ENCODE measurements at places on chromosomes 1 and 21. TPM values are rescaled to one million over a fixed set of nuclear protein-coding genes. Genes with fewer than 3 reads are reported as not detected.

JMJD4 gene
- 17.5 TPM for total RNA-seq

GRCh38 chr1:172547071-172547470 lies 14.1 kb downstream of the SUCO start:
- DNase-seq = peak; percentile 27
- no peak overlapping the region for H3K27ac ChIP-seq
- H3K36me3 ChIP-seq = no peaks in the 10 kb centered on the region
- no peaks in the 10 kb centered on the region for H3K4me1 ChIP-seq

DNA sequence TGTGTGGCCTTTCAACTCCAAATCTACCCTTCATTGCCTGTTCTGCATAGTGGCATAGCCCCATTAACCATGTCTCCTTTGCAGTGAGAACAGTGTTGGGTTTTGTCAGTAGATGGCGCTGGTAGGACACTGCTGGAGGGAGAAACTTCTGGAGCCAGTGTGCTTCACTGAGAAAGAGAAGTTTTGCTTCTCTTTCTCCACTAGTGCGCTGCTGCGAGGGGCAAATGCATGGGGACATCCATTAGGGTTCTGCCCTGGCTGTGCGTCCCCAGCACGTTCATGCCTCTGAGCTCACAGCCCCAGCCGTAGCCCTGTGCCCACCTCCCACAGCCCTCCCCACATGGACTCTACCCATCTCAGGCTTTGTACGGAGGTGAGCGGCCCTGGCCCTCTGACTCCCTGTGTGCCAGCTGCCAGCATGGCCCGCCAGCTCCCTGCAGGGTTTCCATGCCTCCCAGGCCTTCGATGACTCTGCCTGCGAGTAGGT lies 53.1 kb downstream of the RIMS3 start:
- peaks cover 2% of the 10 kb centered on the region for H3K4me1 ChIP-seq
- H3K27me3 ChIP-seq = peaks cover 3% of the 10 kb centered on the region
- DNase-seq = peak; percentile 29

DNA sequence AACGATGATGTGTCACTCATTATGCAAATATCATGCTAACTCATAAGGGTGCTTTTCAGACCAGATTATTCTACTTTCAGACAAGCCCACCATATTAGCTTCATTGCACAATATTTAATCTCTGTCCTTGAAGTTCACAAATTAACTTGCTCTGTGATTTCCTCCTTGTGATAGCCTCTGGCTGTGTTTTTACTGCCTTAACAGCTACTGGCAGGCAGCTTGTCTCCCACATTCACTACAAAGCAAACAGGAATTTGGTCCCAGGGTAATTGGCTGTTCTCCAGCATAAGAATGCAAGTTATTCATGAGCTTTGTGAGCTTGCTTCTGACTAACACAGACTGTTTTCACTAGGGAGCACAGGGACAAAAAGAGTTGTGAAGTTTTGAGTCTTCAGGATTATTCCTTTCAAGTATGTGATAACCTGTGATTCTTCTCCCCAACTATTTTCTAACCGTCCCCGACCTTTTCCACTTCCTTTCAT lies 87.9 kb upstream of the HMCN1 start:
- H3K27ac ChIP-seq = peak overlapping the region; percentile 78
- H3K4me3 ChIP-seq = peak overlapping the region; percentile 18
- peaks cover 28% of the 10 kb centered on the region for H3K4me1 ChIP-seq

ZNF695 gene
- 1.5 TPM for total RNA-seq

DNA sequence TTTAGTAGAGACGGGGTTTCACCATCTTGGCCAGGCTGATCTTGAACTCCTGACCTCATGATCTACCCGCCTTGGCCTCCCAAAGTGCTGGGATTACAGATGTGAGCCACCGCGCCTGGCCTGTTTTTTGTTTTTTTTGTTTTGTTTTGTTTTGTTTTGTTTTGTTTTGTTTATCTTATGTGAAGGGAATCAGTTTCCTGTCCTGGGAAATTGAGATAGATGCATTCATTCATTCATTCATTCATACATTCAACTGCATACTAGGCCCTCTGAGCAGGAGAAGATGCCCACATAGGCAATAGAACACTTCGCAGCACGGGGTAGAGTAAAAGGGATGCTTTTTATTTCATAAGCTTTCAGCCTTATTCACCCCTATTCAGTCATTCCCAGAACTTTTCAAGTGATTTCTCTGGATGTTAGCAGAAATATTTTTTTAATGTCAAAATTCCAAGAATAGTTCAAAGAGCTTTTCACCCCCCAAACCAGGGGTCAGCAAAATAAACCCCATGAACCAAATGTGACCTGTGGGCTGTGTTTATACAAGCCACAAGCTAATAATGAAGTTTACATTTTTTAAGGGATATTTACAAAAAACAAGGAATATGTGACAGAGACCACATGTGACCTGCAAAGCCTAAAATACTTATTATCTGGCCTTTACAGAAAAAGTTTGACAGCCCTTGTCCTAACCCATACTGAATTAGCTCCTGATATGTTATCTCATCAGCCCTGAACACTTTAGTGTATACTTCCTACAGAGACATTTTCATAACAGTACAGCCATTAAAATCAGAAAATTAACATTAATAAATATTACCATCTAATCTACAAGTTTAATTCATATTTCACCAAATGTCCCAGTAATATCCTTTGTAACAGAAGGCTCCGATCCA lies 127.1 kb downstream of the MAST2 start:
- no peak for DNase-seq
- no peak overlapping the region for H3K4me3 ChIP-seq
- H3K27me3 ChIP-seq = no peaks in the 10 kb centered on the region
- H3K36me3 ChIP-seq = no peaks in the 10 kb centered on the region

All from astrocyte (in vitro differentiated cells and primary cell).